ENCODE measurements at places on chromosomes 2 and 18. TPM values are rescaled to one million over a fixed set of nuclear protein-coding genes. Genes with fewer than 3 reads are reported as not detected.
A peak's percentile ranks its signal among the peaks of the same experiment; 100 is the strongest.

- no peak for DNase-seq
- no peaks in the 10 kb centered on the region for H3K27me3 ChIP-seq
- H3K4me1 ChIP-seq, result no peaks in the 10 kb centered on the region
- H3K4me3 ChIP-seq, result no peak overlapping the region
Measured at GRCh38 chr2:106960683-106961161, 74.8 kb upstream of the ST6GAL2 start.

- H3K4me3 ChIP-seq, result no peak overlapping the region
- DNase-seq, result no peak
- no peaks in the 10 kb centered on the region for H3K36me3 ChIP-seq
- H3K27ac ChIP-seq, result no peak overlapping the region
- H3K4me1 ChIP-seq, result no peaks in the 10 kb centered on the region
Measured at GRCh38 chr2:68280796-68281195, 28.5 kb upstream of the PPP3R1 start.

GRCh38 chr2:24675338-24675737, 117.9 kb downstream of the PTRHD1 start:
- H3K27ac ChIP-seq, result peak overlapping the region; percentile 36
- H3K36me3 ChIP-seq, result peaks cover 27% of the 10 kb centered on the region
- H3K27me3 ChIP-seq, result no peaks in the 10 kb centered on the region
- DNase-seq, result no peak
- peaks cover 4% of the 10 kb centered on the region for H3K4me1 ChIP-seq

GRCh38 chr18:59994357-59994756, 94.6 kb downstream of the PMAIP1 start:
- DNase-seq, result no peak
- H3K4me1 ChIP-seq, result no peaks in the 10 kb centered on the region
- H3K27me3 ChIP-seq, result no peaks in the 10 kb centered on the region
- no peak overlapping the region for H3K4me3 ChIP-seq
- no peaks in the 10 kb centered on the region for H3K36me3 ChIP-seq

Gene CHRND
- not detected for total RNA-seq

Gene MOCOS
- 0.25 TPM for total RNA-seq

Gene LYG2
- total RNA-seq, result not detected
